HepG2 (cell line): ENCODE measurements at places on chromosomes 4 and X. TPM values are rescaled to one million over a fixed set of nuclear protein-coding genes. Genes with fewer than 3 reads are reported as not detected.

- H3K4me1 ChIP-seq: no peaks in the 10 kb centered on the region
- no peaks in the 10 kb centered on the region for H3K27me3 ChIP-seq
- DNase-seq: no peak
- H3K27ac ChIP-seq: no peak overlapping the region
These were observed 9.2 kb downstream of the RAI2 start for GRCh38 chrX:17851874-17852273.

GRCh38 chr4:40934676-40935075, 184.9 kb downstream of the NSUN7 start:
- no peak overlapping the region for H3K27ac ChIP-seq
- H3K36me3 ChIP-seq: peaks cover 28% of the 10 kb centered on the region; the same call in 2 of the 3 replicates
- no peak for DNase-seq
- H3K27me3 ChIP-seq: no peaks in the 10 kb centered on the region
- H3K4me3 ChIP-seq: no peak overlapping the region

GRCh38 chr4:112526061-112526460, 10.1 kb upstream of the NEUROG2 start:
- no peaks in the 10 kb centered on the region for H3K36me3 ChIP-seq
- H3K4me3 ChIP-seq: no peak overlapping the region
- no peaks in the 10 kb centered on the region; the same call in none of the 2 replicates for H3K27me3 ChIP-seq
- no peak for DNase-seq
- no peak overlapping the region for H3K27ac ChIP-seq

DNA sequence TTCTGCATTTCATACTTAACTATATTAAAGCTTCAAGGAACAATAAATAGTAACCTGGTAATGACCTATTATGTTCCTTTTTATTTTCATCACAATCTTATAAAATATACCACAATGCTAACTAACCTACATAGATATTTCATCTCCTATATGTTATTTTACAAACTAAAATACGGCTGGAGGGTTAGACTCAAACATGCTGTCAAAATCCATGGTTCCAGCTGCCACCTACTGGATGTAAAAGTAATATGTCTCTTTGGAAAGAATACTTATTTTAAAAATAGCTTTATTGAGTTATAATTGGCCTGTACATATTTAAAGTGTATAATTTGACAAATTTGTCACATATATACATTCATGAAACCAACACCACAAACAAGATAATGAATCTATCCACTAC, 15.0 kb downstream of the RGN start:
- no peak overlapping the region for H3K4me3 ChIP-seq
- H3K4me1 ChIP-seq: peaks cover 27% of the 10 kb centered on the region
- no peak overlapping the region for H3K27ac ChIP-seq
- no peaks in the 10 kb centered on the region for H3K27me3 ChIP-seq
- peaks cover 1% of the 10 kb centered on the region; the same call in 1 of the 2 replicates for H3K36me3 ChIP-seq
- no peak for DNase-seq

- H3K4me1 ChIP-seq: no peaks in the 10 kb centered on the region
- DNase-seq: no peak
These were observed 143.7 kb downstream of the NEXMIF start for GRCh38 chrX:74781507-74782034.

SPANXN4 gene
- total RNA-seq: not detected in 2 replicates
